ENCODE measurements at places on chromosomes 13 and 19.

DNA sequence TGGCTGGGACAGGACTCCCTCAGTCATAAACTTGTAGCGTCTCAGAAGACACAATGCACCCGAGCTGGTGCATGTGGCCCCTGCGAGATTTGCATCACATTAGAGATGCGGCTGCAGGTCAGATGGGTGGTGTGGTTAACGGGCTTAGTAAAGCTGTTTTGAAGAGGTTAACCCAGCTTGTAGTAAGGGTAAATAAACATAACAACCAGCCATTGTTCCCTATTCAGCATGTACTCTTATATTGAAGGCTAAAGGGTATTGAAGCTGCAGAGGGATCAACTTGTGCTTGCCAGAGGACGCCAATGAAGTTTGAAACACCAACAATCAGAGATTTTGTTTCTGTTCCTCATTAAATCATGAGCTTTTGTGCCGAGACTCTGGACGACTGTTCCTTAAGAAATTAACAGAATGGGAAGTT is 79.4 kb downstream of the ZIC5 start:
- DNase-seq = no peak

DNA sequence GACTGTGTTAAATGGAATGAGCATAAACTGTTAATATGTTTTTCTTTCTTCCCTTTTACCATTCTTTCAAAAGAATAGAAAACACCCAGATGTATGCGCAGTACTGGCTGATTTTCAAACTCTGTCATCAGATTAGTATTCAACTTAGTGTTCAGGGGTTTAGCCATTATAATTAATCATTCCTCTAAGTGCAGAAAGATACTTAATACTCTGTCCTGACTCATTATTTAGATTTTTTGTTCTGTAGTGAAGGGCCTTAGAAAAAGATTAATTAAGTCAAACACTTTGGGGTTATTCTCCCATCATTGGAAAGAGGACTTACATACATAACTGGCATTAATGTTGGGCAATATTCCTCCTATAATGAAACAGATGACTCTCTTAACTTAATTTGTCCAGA is 1316.7 kb upstream of the SLC10A2 start:
- DNase-seq = no peak

- DNase-seq = no peak
Observed at GRCh38 chr19:6039566-6040225, 61.8 kb upstream of the RANBP3 start.

DNA sequence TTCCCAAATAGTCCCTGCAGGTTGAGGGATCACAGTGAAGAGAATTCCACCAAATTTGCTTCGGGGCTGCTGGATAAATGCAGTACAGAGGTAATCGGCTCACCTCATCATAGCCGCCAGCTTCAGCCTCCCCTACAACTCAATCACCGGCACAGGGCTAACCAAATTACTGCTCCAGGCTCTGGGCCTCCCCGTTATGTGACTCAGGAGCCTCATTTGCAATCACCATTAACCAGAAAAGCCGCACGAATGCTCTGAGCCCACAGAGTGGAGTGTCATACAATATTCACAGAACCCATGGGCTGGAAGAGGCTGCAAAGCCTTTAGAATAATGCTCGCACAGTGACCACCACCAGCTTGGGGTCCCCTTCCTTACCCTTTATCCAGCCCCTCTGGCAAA is 4.9 kb downstream of the SIAH3 start:
- no peak for DNase-seq

DNA sequence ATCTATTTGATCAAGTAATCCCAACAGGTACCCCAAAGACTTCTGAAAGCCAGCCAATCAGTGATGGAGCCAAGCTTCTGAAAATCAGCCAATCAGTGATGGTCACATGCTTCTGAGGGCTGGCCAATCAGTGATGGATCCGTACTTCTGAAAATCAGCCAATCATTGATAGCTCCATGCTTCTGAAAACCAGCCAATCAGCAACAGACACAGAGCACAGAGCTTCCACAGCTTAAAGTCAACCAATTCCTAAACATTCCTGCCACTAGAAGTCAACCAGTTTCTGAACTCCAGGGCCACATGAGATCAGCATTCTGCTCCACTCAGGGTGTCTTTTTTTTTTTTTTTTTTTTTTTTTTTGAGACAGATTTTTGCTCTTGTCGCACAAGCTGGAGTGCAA is 8.2 kb upstream of the HSD17B14 start:
- peak; percentile 39 for DNase-seq

DNA sequence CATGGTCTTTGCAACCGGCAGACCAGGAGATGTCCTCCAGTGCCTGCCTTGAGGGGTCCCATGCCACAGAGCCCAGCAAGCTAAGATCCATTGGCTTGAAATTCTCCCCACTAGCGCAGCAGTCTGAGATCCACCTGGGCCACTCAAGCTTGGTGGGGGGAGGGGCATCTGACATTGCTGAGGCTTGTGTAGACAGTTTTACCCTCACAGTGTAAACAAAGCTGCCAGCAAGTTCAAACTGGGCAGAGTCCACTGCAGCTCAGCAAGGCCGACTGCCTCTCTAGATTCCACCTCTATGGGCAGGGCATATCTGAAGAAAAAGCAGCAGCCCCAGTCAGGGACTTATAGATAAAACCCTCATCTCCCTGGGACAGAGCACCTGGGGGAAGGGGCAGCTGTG is 32.0 kb upstream of the ITM2B start:
- no peak for DNase-seq

DNA sequence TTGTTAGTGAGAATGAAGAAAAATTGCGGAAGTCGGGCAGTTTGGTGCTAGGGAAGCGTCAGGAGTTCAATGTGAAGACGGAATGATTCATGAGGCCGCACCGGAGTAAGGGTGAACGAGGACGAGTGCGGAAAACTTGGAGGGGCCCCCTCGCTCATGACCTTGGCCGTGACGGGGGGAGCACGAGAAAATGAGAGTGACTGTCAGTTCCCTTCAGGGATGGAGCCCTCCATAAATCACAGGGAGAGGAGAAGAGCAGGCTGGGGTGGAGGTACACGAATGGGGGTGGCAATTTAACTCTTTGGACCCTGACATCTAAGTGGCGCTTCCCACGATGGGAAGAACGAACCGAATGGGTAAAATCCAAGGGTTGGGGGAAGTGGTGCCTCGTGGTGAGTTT is 486.4 kb downstream of the TSHZ3 start:
- DNase-seq = no peak

DNA sequence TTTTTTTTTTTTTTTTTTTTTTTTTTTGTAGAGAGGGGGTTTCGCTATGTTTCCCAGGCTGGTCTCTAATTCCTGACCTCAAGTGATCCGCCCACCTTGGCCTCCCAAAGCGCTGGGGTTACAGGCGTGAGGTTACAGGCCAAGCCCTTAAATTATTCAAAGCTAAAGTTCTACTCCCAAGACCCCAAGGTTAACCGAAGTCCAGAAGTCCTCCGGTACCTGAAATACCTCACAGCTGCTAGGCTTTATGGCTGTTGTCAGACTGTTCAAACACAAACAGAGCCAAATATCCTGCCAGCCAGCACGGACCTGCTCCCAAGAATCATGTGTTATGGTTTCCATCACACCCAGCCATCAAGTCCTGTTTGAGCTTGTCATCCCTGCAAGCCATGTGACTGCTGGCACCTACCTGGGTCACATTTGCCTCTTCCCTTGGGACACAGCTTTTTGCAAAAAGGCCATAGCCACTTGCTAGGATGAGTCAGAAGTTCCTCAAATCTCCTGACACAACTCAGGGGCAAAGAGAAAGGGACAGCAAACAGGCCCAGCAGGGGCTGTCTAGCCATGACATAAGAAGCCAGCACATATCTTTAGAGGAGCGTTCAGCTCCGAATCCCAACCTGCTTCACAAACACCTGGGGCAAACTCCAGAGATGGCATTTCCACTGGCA is 129.9 kb downstream of the FOXO1 start:
- no peak for DNase-seq

DNA sequence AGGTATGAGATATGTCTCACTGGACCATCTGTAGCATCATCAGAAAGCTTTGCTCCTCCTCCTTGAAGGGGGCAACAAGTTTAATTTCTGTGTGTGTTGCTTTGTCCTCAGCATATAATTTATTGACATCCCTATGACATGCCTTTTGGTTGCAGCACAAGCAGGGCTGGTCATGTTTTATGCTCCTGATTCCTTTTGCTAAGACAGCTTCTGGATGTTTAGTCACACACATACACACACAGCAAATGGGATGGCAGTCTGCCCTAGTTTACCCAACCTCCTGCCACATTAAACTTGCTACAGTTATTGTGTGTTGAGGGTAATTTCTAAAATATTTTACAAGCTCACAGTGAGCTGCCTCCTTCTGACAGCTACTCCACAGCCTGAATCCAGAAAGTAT is 217.9 kb upstream of the RXFP2 start:
- no peak for DNase-seq

DNA sequence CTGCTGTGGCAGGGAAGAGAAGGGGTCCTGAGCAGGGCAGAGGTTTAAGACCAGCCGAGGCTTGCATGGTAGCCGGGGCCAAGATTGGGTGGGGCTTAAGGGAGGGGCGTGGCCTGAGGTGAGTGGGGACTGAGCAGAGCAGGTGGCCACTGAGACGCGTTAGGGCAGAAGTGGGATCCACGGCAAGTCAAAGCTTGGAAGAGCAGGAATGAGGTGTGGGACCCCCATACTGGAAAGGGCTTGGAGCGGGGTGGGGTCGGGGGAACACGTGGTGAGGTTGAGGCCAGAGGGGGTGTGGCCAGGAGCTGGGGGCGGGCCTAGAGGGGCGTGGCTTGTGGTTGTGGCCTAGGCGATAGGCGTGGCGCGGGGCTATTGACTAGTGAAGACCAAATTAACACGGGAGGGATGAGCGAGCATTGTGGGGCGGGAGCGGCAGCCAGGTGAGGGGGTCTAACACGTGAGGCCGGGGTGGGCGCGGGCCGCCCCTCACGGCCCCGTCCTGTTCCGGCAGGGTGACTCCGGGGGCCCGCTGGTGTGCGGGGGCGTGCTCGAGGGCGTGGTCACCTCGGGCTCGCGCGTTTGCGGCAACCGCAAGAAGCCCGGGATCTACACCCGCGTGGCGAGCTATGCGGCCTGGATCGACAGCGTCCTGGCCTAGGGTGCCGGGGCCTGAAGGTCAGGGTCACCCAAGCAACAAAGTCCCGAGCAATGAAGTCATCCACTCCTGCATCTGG is 3.3 kb downstream of the CFD start:
- DNase-seq = no peak

- no peak for DNase-seq
Observed at GRCh38 chr19:18340190-18340989, at the start of gene PGPEP1. Gene PGPEP1 (plus strand): TSS chr19:18340598. CDS start chr19:18340682, 84 bp downstream.

- DNase-seq = no peak
Observed at GRCh38 chr13:93080587-93080986, 146.0 kb upstream of the GPC6 start.

DNA sequence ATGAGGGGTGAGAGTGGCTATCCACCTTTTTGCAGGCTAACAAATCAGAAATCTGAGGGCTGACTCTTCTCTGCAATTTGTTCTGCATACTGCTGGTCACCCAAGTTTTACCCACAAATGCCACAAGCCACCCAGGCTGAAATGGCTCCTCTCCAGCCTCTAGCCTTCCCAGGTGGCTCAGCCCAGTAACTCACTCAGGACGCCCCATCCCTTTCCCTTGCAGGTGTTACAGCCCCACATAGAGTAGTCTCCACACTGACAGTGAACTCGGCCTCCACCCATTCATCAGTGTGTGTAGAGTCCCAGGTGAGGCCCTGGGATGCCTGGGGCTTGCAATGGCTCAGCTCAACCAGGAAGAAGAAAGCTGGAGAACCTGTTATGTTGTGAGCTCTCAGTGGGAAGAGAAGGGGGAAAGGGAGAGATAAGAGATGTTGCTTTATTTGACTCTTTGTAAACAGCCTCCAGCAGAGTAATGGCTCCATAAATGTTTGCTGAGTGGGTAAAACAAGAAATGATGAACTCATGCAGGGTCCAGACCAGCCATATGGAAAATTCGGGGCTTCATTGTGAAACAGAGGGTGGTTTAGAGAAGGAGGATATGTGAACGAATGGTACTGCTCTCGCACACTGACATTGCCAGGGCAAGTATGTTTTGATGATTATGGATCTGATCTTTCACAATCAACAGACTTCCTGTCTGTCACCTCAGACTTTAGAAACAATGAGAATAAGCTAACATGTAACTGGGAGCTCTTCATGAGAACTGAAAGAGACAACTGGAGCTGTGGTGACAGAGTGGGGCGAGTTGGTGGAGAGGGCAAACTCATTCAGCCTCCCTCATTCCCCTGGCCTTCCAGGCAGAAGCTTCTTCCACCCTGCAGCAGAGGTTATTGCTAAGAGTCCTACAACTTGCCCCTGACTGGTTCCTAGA is 74.2 kb upstream of the RFC3 start:
- no peak for DNase-seq

GRCh38 chr19:28544451-28545261 is 668.3 kb downstream of the UQCRFS1 start:
- no peak for DNase-seq

DNA sequence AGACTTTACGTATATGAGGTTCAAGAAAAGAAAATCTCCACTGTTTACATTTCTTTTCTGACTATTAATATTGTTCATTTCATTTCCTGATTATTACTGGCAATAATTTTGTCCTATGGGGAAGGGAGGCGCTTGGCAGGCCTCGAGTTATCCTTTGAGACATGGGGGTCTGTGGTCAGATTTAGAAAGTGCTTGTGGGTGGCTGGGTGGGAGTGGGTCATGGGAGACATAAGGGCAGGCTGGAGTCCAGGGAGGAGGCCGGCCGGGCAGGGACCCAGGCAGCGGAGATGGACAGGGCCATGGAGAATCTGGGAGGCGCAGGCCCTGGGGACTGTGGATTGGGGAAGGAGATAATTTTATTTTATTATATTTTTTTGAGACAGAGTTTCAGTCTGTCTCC is 40.1 kb downstream of the LTBP4 start:
- no peak for DNase-seq

- DNase-seq = no peak
Observed at GRCh38 chr19:38911388-38912001, 491 bp downstream of the CCER2 start.

DNA sequence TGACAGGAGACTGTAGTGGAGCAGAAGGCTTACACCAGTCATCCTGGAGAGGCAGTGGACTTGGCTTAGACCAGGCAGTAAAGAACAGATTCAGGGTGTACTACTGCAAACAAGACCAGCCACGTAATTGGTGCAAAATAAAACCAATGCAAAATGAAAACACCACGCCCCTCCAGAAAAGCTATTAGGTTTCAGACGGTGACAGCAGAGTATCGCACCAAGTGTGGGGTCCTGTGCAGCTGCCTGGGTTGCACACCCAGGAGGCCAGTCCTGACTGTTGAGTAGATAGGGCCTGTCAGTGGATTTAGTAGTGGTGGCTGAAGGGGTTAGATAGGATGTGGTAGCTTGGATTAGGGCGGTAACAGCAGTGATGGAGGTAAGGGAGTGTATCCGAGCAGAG is 5.4 kb upstream of the PRKACA start:
- no peak for DNase-seq

- no peak for DNase-seq
Observed at GRCh38 chr13:20482787-20483186, 42.9 kb downstream of the CRYL1 start.

- no peak for DNase-seq
Observed at GRCh38 chr19:38281811-38282566, 17.6 kb downstream of the SPINT2 start.

- no peak for DNase-seq
Observed at GRCh38 chr19:16527971-16528521, 14.2 kb downstream of the CHERP start.
